EH (cell line): ENCODE measurements at places on chromosomes 13 and 19.

- DNase-seq = peak; percentile 53
Observed at GRCh38 chr19:45076029-45076850, at the start of gene ZNF296. TSS of gene ZNF296 (minus strand) at chr19:45076478. CDS start at chr19:45076373, 105 bp downstream.

GRCh38 chr13:73290844-73291243 lies 232.0 kb downstream of the KLF5 start:
- no peak for DNase-seq

DNA sequence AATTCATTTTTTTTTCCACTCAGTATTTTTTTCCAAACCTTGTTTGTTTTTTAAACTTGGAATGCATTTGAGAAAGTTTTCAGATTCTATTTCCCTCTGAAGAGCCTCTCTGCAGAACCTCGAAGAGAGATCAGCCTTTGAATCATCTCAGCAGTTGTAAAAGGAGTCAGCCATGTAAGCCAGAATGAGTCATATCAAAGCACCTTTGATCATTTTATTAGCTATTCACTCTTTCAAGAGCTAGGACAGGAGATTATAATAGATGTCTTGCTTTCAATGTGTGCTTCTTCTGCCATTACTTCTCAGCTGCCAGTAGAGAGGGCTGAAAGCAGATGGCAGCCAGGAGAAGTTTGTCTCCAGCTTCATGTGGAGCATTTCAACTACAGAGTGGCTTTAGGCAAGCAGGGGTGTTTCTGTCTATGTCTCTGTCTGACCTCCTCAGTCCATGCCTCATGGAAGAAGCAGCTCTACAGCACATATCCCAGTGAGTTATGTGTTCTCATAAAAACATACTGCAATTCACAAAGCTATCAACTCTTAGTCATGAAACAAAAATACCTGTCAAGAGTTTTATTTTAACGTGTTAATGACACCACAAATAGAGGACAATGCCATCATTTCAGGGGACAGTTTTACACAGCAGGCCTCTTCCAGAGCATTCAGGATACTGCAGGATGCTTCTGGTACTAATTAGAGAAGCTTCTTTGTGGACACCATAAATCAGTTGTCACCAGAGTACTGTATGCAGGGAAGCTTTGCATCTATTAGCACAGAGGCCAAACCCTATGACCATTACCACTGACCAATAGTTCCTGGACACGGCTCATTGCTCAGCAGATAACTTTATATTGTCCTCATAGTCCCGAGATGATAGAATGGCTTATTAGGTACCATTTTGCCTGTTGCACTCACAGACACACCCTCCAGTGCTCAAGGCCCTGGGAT lies 94.3 kb downstream of the NHLRC3 start:
- DNase-seq = no peak

DNA sequence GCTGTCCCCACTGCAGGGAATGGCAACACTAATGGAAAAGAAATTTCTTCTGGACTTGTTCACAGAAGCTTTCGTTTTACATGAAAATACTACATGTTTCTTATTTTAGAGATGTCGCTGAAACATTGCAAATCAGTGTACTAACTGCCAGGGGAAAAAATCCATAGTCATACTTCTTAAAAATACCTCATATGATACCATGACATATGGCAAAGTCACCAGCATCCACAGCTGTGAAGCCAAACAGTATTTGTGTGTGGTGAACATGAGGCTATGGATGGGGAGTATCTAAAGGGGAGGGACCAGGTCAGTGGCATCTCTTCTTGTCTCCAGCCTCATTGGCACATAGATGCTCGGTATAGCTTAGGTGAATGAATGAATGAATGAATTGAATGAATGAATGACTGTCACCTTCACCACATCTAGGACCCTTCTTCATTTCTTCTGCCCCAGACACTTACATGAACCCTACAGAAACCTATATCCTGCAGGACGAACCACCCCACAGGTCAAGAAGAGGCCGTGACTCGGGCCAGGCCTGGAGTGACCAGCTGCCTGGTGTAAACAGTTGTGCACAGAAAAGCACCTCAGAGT lies 14.6 kb upstream of the CD33 start:
- DNase-seq = no peak

DNA sequence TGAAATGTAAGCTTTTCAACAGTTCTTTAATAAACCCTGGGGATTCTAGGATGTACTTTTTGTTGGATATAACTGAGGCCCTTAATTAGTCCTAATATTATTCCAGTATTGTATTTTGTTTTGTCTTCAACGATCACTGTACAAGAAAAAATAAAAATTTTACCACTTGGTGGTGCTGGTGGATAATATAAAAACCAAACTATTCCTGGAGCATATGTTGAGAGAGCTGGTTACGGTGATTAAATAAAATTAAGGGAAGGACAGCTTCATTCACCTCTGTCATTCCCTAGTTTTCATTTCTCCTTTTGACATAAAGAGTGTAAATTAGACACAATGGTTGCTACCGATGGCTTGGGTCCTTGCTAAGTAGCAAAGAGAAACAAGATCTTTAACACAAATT lies 598.6 kb upstream of the PCDH20 start:
- no peak for DNase-seq

GRCh38 chr13:39557285-39557955 lies 45.6 kb downstream of the LHFPL6 start:
- DNase-seq = no peak

DNA sequence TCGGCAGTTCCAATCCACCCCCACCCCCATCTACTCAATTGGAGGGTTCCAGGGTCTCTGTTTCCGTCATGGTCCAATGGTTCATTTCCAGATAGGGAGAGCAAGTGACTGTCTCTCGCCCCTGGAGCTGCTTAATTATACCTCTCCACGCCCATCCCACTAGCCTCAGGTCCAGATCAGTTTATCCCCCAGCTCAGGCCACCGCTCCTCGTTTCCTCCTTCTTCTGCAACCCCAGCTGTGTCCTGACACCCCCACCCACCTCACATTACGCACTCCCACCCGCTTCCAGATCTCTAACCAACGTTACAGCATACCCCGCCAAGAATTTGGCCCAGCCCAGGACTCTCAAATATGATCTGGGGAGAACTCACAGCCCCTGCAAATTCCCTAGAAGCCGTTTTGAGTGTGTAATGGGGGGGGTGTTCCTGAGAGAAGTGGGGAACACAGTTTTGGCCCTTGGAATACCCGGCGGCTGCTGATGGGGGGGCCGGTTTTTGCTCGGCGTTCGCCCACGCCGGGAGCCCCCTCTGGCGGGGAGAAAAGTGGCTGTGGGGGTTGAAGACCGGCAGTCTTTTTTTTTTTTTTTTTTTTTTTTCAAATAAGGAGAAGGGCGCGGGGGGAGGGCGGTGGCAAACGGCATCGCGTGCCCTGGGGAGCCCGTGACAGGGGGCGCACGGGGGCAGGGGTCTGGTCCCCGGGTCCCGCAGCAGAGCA lies 1.7 kb upstream of the PDE4A start:
- peak; percentile 11 for DNase-seq

GRCh38 chr13:40644838-40645604 lies 21.4 kb downstream of the FOXO1 start:
- no peak for DNase-seq

DNA sequence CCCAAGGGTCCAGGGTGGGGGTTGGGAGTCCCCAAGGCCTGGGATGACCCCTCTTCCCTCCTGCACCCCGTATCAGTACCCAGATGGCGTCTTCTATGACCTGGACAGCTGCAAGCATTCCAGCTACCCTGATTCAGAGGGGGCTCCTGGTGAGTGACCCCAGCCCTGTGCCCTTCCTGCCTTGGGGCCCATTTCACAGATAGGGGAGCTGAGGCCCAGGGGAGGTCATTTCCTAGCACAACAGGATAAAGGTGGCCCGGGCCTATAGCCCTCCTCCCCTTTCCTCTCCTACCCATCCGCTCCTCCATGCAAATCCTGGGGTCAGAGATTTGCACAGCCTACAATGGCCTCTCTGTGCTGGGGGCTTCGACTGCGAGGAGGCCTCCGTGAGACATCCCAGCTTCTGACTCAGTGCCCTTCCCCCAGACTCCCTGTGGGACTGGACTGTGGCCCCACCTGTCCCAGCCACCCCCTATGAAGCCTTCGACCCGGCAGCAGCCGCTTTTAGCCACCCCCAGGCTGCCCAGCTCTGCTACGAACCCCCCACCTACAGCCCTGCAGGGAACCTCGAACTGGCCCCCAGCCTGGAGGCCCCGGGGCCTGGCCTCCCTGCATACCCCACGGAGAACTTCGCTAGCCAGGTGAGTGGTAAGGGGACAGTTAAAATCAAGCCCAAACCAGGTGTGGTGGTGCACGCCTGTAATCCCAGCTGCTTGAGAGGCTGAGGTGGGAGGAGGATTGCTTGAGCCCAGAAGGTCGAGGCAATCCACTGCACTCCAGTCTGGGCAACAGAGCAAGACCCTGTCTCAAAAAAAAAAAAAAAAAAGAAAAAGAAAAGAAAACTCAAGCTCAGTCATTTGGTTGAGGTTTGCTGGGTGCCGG lies 3.9 kb downstream of the SPIB start:
- DNase-seq = no peak

GRCh38 chr13:102395174-102395573 lies 6.7 kb downstream of the FGF14 start:
- no peak for DNase-seq

DNA sequence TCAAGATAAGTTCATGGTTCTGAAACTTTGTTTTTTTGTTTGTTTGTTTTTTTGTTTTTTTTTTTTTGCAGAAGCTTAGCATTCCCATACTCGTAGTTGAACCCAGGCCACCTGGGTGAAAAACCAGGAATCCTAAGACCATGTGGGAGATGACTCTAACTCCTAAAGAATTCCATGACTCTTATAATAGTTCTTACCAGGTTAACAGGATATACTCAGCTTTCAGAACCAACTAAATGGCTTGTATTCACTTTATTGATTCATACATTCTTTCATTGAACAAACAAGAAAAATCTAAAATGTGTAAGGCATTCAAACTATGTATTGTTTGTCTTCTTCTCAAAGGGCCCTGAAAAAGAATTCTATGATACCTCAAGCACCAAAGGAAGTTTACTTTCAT lies 40.5 kb upstream of the KLF5 start:
- peak; percentile 34 for DNase-seq

DNA sequence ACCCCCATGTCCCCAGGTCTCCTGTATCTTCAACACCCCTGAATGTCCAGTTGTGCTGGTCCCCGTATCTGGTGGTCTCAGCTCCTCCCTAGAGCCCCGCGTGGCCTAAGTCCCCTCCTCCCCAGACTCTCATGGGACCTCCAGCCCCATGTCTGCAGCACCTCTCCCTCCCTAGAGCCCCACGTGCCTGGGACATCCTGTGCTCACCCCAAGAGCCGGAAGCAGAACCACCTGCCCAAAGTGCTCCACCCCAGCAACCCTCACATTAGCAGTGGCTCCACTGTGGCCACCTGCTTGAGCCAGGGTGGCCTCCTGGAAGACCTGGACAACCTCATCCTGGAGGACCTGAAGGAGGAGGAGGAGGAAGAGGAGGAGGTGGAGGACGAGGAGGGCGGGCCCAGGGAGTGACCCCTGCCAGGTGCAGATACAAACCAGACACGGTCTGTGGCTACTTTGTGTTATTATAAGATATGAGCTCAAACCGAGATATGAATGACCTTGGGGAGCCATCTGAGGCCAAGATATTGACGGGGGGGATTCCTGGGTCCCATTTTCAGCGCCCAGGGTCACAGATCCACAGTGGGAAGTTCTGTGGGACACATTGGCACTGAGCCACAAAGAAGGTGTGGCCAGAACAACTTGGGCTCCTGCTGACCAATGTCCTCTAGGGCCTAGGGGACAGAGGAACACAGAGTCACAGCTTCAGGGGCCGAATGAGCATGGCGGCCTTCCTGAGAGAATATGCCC lies 6.0 kb downstream of the SHFL start:
- no peak for DNase-seq

DNA sequence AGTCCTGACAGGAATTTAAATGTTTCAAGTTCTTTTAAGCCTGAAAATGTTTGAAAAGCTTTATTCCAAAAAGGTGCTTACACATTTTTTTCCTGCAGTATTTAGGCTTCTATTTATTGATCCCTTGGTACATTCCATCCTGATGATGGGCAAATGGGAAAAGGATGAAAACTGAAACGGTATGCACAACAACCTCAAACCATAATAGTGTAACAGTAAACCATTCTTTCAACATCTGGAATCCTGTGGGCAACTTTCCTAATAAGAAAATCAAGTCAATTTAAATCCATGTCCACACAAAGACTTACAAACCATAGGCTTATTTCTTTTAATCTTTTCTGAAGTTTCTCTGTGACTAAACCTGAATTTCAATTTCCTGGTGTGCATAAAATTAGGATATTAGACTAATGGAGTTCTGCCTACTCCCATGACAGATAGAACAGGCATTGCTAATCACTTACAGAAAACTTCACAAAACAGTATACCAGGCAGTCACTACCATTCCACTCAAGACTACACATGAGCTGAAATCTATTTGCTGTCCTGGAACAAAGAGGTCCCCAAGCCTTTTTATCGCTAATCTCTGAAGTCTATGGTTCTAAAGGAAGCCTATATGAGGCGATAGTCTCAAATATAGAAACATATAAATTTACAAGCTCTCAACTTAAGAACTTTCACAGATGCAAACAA lies 103.3 kb downstream of the DLEU7 start:
- no peak for DNase-seq
